PC-9 (cell line): ENCODE measurements at places on chromosomes 7 and 10. TPM values are rescaled to one million over a fixed set of nuclear protein-coding genes. Genes with fewer than 3 reads are reported as not detected.

CYP26C1 gene
- total RNA-seq, result 0.46 and 0.60 TPM in 2 replicates

TMEM229A gene
- total RNA-seq, result not detected in 2 replicates

NUTM2E gene
- 0.70 and 0.88 TPM in 2 replicates for total RNA-seq

SLC16A9 gene
- not detected in 2 replicates for total RNA-seq

SMKR1 gene
- total RNA-seq, result 8.3 and 8.9 TPM in 2 replicates

GPR26 gene
- total RNA-seq, result not detected in 2 replicates

DOCK1 gene
- total RNA-seq, result 21.4 and 24.8 TPM in 2 replicates

PNLIPRP3 gene
- total RNA-seq, result not detected in 2 replicates

LOXL4 gene
- 2.5 and 3.5 TPM in 2 replicates for total RNA-seq

BUB3 gene
- total RNA-seq, result 96.5 and 112 TPM in 2 replicates

TDRD1 gene
- not detected in 2 replicates for total RNA-seq

OR9A2 gene
- total RNA-seq, result not detected in 2 replicates

COL13A1 gene
- total RNA-seq, result 0.73 and 1.6 TPM in 2 replicates

ELMO1 gene
- 4.8 and 5.0 TPM in 2 replicates for total RNA-seq

PRSS37 gene
- total RNA-seq, result not detected in 2 replicates

SPDYE16 gene
- total RNA-seq, result not detected in 2 replicates

ABCB4 gene
- not detected in 2 replicates for total RNA-seq

RET gene
- not detected in 2 replicates for total RNA-seq

LRRD1 gene
- total RNA-seq, result not detected in 2 replicates

FBXL13 gene
- 10.4 and 19.4 TPM in 2 replicates for total RNA-seq

POMZP3 gene
- 12.0 and 14.7 TPM in 2 replicates for total RNA-seq

SH2D4B gene
- total RNA-seq, result 0.24 TPM in 1 of 2 replicates, not detected in the other

CYP2C9 gene
- total RNA-seq, result not detected in 2 replicates
